ENCODE measurements at places on chromosomes 6 and 20.

- DNase-seq = no peak
These were observed 236.1 kb downstream of the COL12A1 start for GRCh38 chr6:74969591-74970267.

DNA sequence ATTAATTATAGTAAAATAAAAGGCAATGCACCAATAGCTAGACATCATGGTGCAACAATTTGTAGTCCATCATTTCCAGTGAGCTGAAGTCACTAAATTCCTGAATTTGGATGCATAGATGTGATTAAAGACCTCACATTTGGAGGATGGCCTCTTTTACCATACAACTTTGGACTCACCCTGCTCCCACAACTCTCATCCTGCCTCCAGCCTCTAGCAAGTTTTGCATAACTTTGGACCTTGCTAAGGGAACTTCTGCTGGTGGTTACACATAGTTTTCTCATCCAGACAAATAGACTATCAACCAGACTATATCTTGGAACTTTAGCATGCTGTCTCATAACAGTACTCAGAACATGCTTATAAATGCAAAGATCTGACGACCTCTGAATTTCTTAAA lies 12.8 kb upstream of the ELOVL2 start:
- DNase-seq = no peak

- DNase-seq = no peak
These were observed 75.5 kb downstream of the NOL4L start for GRCh38 chr20:32509639-32510066.

DNA sequence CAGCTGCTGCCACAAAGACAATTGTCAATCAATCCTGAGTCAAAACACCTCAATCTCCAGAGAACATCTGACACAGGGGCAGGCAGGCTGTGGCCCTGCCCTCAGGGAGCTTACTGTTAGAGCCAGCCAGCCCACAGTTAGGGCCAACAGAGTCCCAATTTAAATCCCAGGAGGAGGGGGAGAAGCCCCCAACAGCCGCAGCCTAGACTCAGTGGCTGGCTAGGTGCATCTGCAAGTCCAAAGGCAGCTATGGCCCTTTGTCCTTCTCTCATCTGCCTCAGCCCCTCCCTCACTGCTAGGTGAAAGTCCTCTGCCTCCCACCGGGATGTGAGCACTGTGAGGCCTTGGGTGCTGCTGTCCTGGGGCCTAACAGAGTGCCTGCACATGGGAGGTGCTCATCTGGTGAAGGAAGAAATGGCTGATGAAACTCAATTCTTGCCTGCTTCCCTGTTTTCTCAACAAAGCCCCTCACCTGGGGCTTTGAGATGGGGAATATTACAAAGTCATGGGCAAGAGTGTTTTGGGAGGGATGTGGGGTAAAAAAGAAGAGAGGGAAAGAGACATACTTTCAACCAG lies 33.7 kb upstream of the VEGFA start:
- peak; percentile 4 for DNase-seq

GRCh38 chr6:115270953-115271352 lies 789.7 kb downstream of the FRK start:
- no peak for DNase-seq

DNA sequence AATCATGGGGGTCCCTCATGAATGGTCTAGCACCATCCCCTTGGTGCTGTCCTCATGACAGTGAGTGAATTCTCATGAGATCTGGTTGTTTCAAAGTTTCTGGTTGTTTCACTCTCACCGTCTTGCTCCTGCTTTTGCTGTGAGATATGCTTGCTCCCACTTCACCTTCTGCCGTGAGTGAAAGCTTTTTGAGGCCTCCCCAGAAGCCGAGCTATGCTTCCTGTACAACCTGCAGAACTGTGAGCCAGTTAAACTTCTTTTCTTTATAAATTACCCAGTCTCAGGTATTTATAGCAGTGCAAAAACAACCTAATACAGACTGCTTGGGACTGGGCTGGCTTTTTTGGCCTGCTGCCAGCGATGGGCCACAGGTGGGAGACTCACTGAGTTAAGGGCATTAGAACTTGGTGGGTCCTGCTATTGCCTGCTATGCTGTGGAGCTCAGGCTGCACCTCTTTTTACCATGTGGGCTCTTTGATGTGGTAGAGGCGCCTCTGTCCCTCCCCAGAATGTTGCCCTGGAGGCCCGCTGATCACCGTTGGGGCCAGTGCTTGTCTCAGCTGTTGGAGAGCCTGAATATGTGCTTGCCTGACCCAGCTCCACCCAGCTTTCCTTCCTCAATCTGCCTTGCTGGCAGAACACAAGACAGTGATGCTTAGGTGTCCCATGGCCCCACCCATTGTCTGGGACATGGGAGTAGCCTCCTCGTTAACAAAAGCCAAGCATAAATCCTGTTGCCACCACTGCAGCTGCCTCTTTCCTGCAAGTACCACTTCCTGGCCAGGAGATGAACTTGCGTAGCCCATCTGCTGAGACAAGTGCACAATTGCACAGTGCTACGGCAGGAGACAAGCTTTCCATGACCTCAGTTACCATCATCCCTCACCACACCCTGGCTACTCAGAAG lies 47.1 kb downstream of the IGF2R start:
- DNase-seq = no peak

GRCh38 chr6:71420095-71420692 lies 131.6 kb downstream of the OGFRL1 start:
- peak; percentile 19 for DNase-seq

- no peak for DNase-seq
These were observed 306.4 kb downstream of the CDKAL1 start for GRCh38 chr6:20840675-20841074.

GRCh38 chr6:114955363-114955762 lies 612.5 kb upstream of the HS3ST5 start:
- DNase-seq = no peak

DNA sequence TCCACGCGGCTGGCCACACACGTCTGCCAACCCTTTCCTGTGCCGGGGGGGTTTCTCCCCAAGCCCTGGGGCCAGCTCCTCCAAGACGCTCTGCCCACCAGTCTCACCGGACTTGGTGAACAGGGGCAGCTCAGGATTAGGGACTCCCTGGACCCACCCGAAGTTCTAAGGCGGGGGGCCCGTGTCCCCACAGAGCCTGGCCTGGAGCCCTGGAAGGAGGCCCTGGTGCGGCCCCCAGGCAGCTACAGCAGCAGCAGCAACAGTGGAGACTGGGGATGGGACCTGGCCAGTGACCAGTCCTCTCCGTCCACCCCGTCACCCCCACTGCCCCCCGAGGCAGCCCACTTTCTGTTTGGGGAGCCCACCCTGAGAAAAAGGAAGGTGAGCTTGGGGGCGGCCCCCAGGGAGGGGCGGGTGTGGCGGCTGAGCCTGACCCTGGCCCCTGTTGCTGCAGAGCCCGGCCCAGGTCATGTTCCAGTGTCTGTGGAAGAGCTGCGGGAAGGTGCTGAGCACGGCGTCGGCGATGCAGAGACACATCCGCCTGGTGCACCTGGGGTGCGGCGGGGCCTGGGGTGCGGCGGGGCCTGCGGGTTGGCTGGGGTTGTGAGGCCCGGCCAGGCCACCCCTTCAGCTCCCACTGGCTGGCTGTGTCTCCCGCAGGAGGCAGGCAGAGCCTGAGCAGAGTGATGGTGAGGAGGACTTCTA lies 2.3 kb downstream of the SLC2A4RG start:
- no peak for DNase-seq

- DNase-seq = no peak
These were observed 244.7 kb upstream of the RSPO3 start for GRCh38 chr6:126873791-126874190.

GRCh38 chr20:60411813-60412212 lies 453.6 kb downstream of the CDH26 start:
- DNase-seq = no peak

DNA sequence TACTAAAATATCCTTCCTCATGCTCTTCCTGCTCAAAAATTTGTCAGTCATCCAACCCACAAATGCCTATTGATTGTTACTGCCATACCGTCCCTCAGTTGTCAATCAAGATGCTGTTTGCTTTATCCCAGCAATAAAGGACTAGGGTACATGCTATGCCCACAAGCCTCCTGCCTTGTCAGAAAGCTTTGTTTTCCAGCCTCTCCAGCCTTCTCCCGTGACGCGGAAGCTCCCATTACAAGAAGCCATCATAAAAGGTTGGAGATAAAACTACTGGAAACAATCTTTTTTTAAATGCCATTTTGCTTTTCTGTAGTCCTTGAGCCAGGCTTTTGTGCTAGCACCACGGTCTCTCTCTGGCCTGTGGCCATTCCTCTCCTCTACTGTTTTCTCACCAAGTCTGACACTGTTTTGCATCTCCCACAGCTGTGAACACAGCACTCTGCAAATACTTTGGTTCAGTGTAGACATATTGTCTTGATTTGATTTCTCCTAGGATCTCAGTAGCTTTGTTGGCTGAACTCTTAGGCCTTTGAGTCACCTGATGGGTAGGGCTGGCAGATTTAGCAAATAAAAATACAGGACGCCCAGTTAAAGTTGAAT lies 495.7 kb upstream of the JARID2 start:
- DNase-seq = no peak

DNA sequence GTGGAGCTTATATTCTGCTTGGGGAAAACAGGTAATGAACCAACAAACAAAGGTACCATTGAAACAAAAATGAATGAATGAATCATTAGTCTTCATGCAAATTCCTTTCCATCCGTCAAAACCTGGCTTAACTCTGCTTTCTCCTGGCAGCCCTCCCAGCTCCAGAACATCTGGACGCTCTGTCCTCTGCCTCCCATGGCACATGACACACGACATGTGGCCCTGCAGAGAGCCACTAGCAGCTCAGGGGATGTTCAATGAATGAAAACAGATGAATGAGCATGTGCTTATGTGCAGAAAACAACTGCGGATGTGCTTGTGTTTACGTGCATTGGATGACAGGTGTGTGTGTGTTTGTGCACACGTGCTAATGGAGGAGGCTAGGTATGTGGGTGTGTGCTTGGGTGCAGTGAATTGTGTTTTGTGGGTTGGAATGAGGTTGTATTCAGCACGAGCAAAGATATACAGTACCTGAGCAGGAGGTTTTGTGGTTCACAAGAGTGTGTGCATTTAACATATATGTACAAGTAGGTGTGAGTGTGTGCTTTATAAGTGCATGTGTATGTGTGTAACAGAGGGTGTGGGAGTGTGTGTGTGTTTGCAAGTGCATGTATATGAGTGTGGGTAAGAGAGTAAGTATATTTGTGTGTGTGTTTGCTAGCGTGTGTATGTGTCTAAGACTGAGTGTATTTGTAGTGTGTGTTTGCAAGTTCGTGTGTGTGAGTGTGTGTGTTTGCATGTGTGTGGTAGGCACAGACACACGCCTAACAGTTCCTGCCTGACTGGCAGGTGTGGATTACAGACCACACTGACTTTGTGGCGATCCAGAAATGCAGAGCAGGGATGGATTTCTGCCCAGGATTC lies 374.1 kb upstream of the SULF2 start:
- DNase-seq = no peak

- DNase-seq = no peak
These were observed 418.3 kb upstream of the POU3F2 start for GRCh38 chr6:98416027-98416426.

GRCh38 chr6:166333172-166333995 lies 9.0 kb downstream of the SFT2D1 start:
- no peak for DNase-seq

All from activated B cell treated with CpG ODN at 0.5 μM for 24 hours (primary cell).